Panc1 (cell line): ENCODE measurements at places on chromosomes 1 and 21. TPM values are rescaled to one million over a fixed set of nuclear protein-coding genes. Genes with fewer than 3 reads are reported as not detected.

Gene FAM72C
- 1.2 TPM for total RNA-seq

Gene MLLT11
- 5.0 TPM for total RNA-seq

GRCh38 chr1:164748253-164748899 is 189.4 kb downstream of the PBX1 start:
- DNase-seq = no peak

GRCh38 chr1:45785583-45785982 is 17.8 kb upstream of the MAST2 start:
- DNase-seq = no peak

GRCh38 chr1:27759236-27759635 is 13.8 kb upstream of the STX12 start:
- DNase-seq = no peak

DNA sequence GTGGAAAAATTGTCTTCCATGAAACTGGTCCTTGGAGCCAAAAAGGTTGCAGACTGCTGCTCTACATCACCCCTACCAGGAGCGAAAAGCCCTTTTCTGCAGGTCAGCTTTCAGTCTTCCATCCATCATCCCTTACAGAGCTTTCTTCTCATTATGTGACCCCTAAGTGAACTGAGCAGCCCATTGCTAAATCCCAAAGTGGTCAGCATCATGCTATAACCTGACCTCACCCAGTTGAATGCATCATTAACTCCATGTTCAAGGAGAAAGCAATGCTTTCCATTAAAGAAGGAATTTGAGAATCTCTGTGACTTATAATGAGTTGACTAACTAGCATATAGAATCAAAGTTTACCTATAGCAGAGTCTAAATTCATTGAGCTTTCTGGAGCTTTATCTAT is 10.4 kb upstream of the IL24 start:
- DNase-seq = no peak

- no peak for DNase-seq
Observed at GRCh38 chr1:158039380-158039779, 45.9 kb downstream of the KIRREL1 start.

Gene MXRA8
- total RNA-seq = 96.0 TPM

- no peak for DNase-seq
Observed at GRCh38 chr1:226738995-226739695, at the start of gene ITPKB. ITPKB (minus strand) TSS chr1:226739282; CDS start chr1:226737458, 1,824 bp downstream.

GRCh38 chr1:31798086-31798432 is 17.8 kb downstream of the SPOCD1 start:
- DNase-seq = no peak

Gene ANGPTL7
- not detected for total RNA-seq

DNA sequence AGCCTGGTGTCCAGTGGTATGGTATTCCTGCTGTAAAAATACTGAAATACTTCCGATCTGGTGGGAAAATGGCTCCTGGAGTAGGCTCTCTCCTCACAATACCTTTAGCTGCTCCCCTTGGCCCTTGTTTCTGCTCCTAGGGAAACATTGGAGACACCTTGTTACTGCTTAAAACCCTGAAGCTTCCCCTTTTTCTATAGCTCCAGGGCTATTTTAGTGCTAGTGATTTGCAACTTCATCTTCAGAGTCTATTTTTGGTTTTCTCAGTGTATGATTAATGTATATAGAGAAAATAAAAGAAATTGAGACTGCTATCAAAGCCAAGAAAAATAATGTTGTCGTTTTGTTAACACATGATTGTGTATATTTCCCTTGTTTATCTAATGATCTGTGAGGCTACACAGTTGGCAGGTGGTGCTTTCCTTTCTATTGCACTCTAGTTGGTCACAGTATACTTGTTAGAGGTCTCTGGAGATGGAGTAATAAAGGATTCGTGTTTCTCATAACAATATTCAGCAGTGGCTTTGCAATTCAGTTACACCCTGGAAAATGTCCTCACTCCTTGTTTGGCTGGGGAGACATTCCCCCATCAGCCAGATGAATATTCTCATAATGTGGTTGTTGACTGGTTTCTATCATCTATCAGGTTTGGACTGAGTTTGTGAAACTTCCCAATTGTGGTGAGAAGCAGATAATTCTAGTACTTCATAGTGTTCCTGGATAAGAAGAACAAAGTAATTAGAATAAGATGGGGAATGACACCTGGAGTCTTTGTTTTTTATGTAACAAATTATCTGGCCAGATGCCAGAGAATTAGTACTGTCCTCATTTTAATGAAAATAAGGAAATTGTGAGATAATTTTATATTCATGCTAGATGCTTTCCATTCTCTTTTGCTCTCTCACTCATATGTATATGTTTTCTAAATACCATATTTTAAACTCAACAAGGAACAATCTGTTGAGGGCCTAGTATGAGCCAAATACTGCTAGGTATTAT is 44.8 kb upstream of the CACYBP start:
- no peak for DNase-seq

DNA sequence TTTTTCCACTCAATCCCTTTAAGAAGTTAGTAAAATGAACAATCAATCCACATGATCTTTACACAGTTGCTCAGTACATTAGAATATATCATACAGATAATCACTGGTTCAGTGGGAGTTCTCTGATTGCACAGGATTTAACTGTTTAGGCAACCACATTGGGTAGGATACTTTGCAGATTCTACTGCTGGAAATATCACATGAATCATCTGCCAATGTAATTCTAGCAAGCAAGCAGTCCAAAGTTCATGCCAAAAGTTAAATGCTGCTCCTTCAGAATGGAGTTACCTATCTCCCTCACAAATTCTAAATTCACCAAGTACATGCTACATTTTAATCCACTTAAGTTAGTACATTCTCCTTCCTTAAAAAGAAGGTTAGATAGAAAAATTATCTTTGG is 52.4 kb downstream of the NEGR1 start:
- DNase-seq = no peak

Gene LRRN2
- 2.0 TPM for total RNA-seq
